ENCODE measurements at places on chromosomes 2 and 18.
A peak's percentile ranks its signal among the peaks of the same experiment; 100 is the strongest.

DNA sequence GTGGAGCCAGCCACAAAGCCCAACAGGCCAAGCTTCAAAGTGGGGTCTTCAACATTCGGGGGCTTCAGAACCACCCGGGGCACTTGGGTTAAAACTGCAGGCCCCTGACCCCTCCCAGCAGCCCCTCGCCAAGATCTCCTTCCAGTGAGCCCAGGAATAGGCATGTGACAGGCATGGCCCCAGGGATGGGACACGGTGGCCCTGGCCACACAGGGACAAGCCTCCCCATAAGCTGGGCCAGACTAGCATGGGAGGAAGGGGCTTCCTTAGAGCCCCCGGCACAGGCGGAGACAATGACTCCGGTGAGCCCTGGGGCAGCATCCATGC is 52.4 kb downstream of the BIN1 start:
- no peak for DNase-seq

- DNase-seq = no peak
These were observed 234.5 kb downstream of the LDLRAD4 start for GRCh38 chr18:13452871-13453680.

- peak; percentile 49 for DNase-seq
These were observed 15.5 kb downstream of the PXDN start for GRCh38 chr2:1728821-1729220.

DNA sequence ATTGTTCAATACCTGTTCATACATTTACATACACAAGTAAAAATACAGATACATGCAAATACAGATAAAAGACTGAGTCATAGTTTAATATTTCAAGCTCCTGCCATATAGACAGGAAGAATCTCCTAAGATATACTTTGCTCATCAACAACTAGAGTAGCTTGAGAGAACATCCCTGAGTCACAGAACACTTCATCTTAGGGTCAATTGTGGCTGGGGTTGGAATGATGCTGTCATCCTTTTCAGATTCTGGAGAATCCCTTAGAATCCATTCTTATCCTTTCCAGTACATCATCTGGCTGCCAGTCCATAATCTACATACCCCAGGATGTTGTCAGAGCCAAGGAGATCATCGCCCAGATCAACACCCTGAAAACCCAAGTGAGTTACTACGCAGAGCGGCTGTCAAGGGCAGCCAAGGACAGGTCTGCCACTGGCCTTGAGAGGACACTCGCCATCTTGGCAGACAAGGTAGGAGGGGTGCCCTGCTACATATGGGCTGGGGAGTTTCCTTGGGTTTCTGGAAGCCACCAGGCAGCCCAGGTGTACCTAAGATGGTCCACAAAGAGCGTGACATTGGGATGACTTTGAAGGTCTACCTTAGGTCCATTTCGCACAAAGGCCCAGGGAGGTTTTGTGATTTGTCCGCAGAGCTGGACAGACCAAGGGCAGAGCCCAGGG is 55.7 kb downstream of the COA5 start:
- DNase-seq = no peak

DNA sequence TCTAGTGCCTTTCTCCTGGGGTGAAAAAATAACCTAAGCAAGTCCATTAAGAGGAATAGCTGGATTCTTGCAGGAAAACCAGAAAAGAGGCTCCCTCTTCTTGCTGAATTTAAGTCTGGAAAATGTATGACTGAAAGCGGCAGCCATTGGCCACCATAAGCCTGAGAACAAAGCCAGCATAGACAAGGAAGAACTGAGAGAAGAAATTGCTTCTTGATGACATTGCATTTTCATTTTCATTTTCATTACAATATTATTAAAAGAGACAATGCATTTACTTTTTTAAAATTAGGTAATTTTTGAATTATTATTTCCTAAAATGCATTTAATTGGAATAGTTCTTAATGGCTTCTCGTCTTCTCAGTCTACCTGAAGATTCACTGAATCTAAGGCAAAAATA is 1157.5 kb upstream of the ZEB2 start:
- DNase-seq = no peak

GRCh38 chr18:59801576-59801975 is 98.2 kb upstream of the PMAIP1 start:
- DNase-seq = no peak

GRCh38 chr18:30016179-30016578 is 1026.4 kb downstream of the DSC3 start:
- no peak for DNase-seq

DNA sequence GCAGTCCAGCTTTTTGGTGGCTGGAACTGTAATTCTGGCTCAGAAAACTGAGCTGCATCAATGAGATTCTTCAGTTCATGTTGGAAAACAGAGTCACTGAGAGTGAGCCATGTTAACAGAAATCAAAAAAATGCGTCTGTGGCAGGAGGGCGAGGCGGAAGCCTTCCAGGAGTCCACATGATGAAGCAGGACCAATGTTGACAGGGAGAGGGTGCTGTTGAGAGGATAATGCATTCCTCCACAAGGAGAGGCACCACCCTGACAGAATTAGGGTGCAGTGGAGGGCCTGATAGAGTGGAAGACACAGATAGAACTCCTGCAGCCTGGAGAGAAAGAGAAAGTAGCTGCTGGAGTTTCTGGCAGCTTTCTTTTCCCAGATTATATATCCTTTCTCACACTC is 111.5 kb downstream of the MGAT5 start:
- DNase-seq = no peak

GRCh38 chr2:166088634-166089033 is 39.2 kb downstream of the SCN1A start:
- no peak for DNase-seq

DNA sequence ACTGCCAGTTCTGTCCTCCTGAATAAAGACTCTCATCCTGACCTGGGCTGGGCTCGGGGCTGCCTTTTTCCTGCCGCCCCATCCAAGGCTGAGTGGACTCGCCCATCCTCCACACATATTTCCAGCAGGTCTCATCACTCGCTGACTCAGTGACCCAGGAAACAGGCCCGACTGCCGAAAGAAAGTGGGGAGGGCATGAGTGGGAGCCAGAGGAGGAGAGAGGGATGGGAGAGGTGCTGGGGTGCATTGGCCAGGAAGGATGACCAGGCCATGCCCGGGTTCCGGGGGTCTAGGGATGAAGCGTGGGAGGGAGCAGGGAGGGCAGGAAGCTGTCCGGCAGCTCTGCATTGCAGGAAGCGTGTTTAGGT is 66.7 kb downstream of the TWIST2 start:
- DNase-seq = no peak

GRCh38 chr2:207155516-207156444 is 10.0 kb downstream of the KLF7 start:
- DNase-seq = no peak

GRCh38 chr2:65316072-65316471 is 88.4 kb downstream of the ACTR2 start:
- no peak for DNase-seq

DNA sequence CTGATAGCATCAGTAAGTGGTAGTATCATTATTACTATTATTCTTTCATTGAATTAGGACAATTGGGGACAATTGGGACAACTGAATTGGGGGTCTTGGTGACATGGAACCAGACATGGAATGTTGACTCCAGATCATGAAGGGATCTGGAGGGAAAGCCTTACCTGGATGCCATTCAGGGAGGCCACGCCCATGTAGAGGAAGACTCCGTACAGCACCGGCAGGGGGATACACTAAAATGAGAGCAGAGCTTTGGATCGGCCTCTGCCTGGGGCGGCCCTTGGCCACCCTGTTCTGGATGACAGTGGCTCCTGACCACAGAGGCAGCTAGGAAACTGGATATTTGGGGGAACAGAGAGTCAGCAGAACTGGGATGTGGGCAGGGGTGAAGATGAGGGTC is 29.2 kb downstream of the MTHFD2 start:
- DNase-seq = no peak

GRCh38 chr18:35045121-35045520 is 3.9 kb downstream of the MAPRE2 start:
- DNase-seq = no peak

- no peak for DNase-seq
These were observed 10.2 kb downstream of the DSG4 start for GRCh38 chr18:31386741-31387140.

GRCh38 chr2:219656526-219656925 is 29.1 kb downstream of the SLC4A3 start:
- no peak for DNase-seq

GRCh38 chr18:3345885-3346284 is 84.0 kb downstream of the MYL12B start:
- DNase-seq = no peak

- DNase-seq = no peak
These were observed 1.1 kb downstream of the ENOSF1 start for GRCh38 chr18:711310-711656.

DNA sequence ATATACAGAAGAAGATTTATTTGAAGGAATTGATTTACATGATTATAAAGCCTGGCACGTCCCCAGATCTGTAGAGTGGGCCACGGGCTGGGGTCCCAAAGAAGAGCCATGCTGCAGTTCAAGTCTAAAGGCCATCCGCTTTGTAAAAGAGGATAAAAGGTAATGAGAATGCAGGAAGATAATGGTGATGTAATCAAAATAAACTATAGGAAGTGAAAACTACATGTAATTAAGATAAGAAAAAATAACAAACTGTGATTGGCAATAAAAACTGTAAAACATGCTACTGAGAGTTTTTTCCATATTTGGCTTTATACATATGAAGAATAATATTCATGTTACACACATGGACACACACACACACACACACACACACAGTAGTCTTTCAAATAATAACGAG is 59.0 kb upstream of the TMEFF2 start:
- no peak for DNase-seq

DNA sequence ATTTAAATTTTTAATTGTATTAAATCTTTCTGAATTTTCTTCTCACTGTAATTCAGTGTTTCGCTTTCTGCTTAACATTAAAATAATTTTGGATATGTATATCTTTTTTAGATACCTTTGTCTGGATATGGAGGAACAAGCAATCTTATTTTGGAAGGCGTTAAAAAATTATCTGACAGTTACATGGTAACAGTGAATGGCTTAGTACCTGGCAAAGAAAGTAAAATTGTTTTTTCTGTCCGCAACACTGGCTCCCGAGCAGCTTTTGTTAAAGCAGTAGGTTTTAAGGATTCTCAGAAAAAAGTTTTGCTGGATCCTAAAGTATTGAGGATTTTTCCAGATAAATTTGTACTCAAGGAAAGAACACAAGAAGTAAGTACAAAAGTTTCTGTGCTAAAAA is 95.7 kb downstream of the CEP192 start:
- DNase-seq = no peak

DNA sequence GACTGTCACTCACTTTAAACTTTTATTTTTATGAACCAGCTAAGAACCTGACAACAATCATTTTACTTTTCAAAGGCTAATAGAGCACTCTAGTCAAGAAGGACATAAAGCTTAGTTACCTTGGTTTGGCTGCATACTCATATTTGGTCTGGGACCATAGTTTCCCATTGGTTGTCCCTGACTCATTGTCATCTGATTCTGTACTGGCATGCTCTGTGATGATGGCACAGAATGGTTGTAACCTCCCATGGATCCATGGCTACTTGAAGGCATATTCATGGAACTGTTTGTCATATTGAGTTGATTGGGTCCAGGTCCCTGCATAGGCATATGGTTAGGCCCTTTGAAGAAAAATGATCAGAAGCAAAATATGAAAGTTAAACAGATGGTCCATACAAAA is 37.9 kb downstream of the SS18 start:
- DNase-seq = no peak

GRCh38 chr2:121613774-121614173 is 35.5 kb downstream of the CLASP1 start:
- no peak for DNase-seq

- DNase-seq = no peak
These were observed 129.7 kb downstream of the RTP5 start for GRCh38 chr2:241999184-241999583.

GRCh38 chr2:61263830-61264229 is 101.8 kb downstream of the C2orf74 start:
- DNase-seq = no peak

DNA sequence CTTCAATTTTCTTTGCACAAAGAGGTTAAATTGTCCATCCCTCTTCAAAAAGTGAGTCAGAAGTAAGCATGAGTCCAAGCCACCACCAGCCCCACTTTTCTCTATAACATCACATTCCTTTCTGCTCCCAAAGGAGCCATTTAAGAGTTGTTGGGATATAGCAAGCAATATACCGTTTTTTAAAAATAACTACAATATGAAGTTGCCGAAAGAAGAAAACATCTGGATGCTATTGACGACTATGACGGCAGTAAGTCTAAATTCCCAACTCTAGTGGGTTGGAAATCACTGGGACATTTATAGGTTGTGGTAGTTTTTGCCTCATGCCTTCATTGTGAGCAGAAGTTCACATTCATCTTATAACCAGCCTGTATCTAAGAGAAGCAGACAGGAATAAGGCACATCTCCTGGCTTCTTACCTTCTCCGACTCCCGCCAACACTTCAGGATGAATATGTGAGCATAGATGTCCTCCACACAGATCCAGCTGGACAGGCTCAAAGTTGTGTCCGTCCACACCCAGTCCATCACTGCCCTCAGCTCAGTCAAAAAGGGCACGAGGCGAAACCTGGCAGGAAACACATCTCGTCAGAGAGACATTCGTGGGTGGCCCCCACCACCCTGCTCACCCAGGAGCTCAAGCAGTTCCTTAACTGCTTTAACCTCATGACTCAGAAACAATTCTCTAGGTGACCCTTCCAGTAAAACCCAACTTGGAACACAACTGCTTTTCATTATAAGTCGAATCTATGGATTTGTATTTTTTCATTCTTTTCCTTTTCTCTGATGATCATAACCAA is 163.6 kb downstream of the NAPG start:
- no peak for DNase-seq

DNA sequence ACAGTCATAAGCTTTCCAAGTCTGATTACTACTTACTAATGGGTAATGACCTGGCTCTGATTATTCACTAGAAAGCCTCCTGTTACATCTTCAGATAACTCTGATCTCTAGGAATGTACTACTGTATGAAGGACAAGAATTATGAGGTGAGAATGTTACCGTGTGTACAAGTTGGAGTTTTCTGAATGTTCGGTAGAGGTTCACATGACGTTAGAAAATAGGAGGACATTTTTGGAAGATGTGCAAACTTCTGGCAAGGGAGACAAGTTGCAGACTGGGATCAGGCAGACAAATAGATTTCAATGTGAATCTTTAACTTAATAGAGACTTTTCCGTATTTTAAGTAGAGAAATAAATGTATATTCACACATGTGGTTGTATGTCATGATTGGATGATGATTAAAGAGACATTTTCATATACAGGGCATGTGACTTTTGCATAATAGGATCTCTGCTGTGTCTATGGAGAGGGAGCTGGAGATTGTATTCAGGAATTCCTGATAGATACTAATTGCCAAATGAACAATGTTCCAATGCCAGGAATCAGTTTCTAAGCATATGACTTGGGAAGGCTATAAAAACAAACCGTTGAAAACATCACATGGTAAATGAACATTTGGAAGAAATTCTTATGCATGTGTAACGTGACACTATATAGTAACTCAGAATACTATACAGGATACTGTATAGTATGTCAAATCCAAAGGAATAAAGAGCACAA is 1695.8 kb upstream of the PIK3C3 start:
- no peak for DNase-seq

- DNase-seq = peak; percentile 36
These were observed 111.7 kb downstream of the BCL2 start for GRCh38 chr18:63207835-63208234.

- no peak for DNase-seq
These were observed 31.0 kb downstream of the RBM43 start for GRCh38 chr2:151230627-151231140.

GRCh38 chr2:234330902-234331301 is 166.0 kb downstream of the ARL4C start:
- no peak for DNase-seq

- no peak for DNase-seq
These were observed 304.4 kb downstream of the CCDC178 start for GRCh38 chr18:33135951-33136660.

- no peak for DNase-seq
These were observed 167.2 kb downstream of the ANTXR1 start for GRCh38 chr2:69180227-69180626.
